ENCODE measurements at places on chromosomes 11 and 22.
A peak's percentile ranks its signal among the peaks of the same experiment; 100 is the strongest.

- DNase-seq, result no peak
Observed at GRCh38 chr11:129997513-129997912, 5.1 kb downstream of the PRDM10 start.

DNA sequence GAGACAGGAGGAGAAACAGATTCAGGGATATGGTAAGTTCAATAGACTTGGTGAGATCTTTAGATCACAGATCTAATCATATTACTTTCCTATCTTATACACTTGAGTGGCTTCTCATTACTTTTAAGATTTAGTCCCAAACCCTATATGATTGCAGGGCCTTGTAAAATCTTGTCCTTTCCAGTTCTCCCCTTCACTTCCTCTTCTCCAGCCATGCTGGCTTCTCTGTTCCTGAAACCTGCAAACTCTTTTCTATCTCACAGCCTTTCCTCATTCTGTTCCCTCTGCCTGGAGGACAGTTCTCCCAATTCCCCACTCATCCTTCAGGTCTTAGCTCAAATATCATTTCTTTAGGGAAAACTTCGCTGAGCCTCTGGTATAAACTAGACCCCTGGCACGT, 65.9 kb upstream of the BIRC3 start:
- no peak for DNase-seq

- DNase-seq, result no peak
Observed at GRCh38 chr11:59267196-59267595, 54.5 kb upstream of the MPEG1 start.

DNA sequence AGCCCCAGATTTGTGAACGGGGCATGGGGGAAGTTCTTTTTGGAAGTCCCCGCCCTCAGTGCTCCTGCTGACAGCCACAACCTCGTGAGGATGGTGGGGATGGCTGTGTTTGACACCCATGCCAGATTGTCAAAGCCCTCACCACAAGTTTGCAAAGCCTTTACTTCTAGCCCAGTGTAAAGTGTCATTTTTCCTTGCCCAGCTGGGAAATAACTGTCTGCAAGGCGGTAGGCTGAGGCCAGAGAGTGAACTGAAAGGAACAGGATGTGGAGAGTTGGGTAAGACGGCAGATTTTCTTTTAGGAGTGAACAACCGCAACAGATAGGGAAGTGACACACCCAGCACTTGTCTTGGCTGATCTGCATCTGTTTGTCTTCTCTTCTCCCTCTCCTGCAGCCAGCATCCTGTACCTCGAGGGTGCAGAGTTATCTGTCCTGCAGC, 13.6 kb downstream of the IL17RA start:
- DNase-seq, result peak; percentile 42

DNA sequence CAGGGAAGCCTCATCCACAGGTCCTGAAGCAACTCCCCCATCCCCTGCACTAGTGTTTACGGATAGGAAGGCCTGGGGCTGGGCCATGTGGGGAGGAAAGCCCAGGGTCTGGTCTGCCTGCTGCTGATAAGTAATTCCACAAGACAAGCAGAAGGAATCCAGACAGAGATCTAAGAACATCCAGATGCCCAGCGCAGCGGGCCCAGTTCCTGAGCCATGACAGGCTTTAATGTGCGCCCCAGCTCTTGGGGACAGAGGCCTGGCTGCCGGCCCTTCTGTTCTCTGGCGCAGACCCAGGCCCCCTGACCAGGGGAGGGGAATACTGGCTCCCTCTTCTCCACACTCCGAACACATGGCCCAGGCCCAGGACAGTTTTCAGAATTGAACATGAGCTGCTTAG, 28.8 kb upstream of the ETS1 start:
- DNase-seq, result no peak

DNA sequence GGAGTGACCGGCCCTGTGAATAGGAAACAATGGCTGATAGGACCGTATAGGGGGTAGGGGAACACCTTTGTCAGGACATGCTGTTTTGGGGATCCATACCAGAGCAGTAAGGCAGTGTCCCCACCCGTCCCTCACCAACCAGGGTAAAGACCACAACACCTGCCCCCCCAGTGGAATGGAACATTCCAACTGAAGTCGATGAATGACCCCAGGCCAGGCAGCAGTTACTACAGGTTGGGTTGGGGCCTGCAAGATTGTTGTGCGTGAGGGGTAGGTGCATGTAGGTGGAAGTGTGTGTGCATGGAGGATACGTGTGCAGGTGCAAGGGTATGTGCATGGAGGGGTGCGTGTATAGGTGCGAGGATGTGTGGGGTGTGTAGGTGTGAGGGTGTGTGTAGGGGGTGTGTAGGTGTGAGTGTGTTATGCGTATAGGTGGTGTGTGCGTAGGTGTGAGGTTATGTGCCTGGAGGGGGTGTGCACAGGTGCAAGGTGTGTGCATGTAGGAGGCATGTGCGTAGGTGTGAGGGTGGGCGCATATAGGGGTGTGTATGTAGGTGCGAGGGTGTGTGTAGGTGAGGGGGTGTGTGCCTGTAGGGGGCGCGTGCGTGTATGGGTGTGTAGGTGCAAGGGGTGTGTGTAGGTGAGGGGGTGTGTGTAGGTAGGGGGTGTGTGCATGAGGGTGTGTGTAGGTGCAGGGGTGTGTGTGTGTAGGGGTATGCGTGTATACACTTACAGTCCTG, 32.9 kb downstream of the PISD start:
- DNase-seq, result peak; percentile 29

DNA sequence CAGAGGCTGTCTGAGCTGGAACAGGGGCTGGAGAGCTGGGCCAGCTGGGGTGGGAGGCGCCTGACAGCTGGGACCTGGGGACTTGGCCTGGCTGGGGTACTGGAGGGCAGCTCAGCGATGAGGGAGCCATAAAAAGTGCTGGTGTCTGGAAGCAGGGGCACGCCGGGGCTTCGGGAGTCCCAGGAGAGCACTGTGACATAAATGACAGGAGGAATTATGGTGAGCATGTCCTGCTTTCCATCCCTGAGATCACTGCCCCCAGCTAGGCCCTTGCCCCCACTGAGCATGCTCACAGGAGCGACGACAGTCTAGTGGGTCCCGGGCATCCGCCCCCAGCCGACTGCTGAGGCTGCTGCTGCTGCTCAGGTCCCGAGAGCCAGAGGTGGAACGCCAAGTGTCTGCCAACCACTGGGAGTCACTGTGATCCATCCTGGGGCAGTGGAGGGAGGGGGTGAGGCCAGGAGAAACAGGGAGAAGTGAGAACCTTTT, 6.2 kb downstream of the ROBO4 start:
- no peak for DNase-seq

- DNase-seq, result peak; percentile 48
Observed at GRCh38 chr22:18078329-18079041, 695 bp downstream of the PEX26 start.

GRCh38 chr22:44646668-44647067, 55.3 kb upstream of the PRR5 start:
- no peak for DNase-seq

GRCh38 chr11:131762346-131763110, 392.1 kb downstream of the NTM start:
- DNase-seq, result no peak

DNA sequence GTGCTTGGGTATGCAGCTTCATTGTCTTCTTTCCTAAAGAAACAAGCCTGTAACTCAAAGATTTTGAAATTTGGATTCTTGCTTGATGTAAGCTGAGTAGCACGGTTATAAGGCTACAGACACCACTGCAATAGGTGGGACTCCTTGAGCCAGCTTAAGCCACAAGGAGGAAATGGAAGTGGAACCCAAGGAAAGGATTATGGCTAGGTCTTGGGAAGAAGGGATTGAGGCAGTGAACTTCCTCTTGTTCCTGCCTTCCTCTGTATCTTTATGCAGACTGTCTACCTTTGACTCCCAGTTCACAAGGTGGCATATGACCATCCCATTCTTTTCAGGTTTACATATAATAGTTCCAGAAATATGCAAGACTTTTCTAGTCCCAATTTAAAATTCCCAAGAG, 72.3 kb downstream of the BDNF start:
- no peak for DNase-seq

GRCh38 chr11:17164361-17165246, 43.2 kb downstream of the PIK3C2A start:
- no peak for DNase-seq

- DNase-seq, result no peak
Observed at GRCh38 chr11:65357856-65358356, 3.4 kb downstream of the TIGD3 start.

- no peak for DNase-seq
Observed at GRCh38 chr11:74540270-74540669, 46.7 kb upstream of the LIPT2 start.

DNA sequence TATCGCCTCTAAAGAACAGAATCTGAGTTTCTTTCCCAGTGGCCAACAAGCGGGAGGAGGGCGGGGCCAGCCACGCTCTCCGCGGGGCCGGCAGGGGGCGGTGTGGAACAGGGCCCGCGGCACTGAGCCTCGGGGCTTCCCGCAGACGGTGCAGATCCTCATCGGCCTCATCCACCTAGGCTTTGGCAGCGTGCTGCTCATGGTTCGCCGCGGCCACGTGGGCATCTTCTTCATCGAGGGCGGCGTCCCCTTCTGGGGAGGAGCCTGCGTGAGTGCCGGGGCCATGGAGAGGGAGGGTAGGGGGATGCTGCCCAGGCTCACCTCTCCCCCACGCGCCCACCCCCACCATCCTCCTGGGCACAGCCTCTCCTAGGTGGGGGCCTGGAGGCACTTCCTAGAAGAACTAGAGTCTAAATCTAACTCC, 10.7 kb downstream of the MS4A15 start:
- DNase-seq, result no peak

DNA sequence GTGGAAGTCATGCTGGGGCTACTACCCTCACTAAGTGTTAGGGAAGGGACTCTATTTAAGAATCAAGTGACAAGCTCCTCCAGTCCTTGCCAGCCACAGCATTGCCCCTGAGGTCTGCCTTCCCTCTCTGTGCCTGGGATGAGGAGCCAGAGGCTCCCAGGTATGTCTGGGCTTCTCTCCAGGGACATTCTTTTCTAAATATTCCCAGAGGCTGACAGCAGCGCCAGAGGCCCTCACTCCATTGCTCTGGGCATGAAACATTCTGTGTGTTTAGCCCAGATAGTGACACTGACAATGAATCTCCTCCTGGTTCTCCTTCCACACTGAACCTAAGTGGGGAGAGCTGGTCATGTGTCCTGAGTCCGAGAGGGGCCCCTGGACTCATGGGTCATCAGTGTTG, 2.2 kb downstream of the OR51E1 start:
- DNase-seq, result no peak

- no peak for DNase-seq
Observed at GRCh38 chr11:34464591-34465051, 25.9 kb downstream of the CAT start.

DNA sequence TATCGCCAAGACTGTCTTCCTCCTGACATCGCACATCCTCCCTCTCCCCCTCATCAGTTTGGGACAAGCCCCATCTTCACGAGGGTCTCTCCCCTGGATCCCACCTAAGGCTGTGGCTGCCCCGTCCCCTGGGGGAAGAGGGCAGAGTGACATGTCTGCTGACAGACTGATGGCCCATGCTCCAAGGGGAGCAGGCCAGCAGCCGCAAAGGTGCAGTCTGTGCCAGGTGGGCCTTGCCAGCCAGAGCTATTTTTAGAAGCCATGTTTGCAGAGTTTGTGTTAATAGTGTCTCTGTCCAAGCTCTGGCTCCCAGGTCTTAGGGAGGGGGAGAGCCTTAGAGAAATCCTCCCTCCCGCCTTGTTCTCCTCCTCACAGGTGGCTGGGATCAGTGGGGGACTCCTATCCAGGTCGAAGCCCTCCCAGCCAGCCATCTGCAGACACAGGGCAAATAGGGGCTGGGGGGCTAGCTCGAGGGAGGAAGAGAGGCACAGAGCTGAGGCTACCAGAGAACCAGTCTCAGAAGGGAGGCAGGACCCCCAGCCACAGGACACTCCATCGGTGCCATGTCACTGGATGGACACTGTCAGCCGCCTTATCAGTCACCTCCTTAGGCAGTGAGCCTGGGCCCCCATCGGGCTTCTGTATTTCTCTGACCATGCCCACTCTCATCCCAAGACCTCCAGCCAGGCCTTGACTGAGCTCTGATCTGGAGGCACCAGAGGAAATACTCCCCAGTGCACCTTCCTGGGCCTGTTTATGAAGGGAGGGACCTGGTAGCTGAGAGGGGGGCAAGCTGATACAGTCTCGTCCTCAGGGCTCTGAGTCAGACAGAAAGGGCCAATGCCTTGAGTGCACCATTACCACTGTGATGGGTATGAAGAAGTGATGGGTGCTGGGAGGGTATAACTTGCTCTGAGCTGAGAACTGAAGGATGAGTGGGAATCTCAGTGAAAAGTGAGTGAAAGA, 49.3 kb downstream of the CHRDL2 start:
- no peak for DNase-seq

DNA sequence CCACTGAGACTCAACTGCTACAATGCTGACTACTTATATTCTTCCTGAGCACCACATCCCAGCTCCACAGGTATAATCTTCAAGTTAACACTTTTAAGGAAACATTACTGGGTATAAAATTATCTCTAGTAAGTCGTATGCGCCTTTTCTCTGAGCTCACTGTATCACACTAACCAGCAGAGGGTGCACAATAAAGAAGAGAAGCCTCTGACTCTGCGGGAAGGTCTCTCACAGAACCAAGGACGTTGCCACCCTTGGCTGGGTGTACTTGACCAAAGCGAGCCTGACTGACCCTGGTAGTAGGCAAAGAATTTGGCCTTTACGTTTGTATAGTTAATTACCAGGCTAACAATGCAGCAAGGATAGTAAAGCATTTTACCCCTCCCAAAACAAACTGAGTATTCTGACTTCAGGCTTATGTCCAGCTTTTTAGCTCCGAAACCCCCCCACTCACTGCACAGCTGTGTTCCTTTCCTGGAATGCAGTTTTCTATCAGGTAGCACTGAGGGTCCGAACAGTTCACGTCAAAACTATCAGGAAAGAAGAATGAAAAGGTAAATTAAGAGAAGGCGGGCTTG, at the start of gene BTBD18:
BTBD18 (minus strand) TSS at position 144 of the 578 bp plus-strand sequence. CDS start 631 bp downstream, outside the sequence.
- DNase-seq, result peak; percentile 20

DNA sequence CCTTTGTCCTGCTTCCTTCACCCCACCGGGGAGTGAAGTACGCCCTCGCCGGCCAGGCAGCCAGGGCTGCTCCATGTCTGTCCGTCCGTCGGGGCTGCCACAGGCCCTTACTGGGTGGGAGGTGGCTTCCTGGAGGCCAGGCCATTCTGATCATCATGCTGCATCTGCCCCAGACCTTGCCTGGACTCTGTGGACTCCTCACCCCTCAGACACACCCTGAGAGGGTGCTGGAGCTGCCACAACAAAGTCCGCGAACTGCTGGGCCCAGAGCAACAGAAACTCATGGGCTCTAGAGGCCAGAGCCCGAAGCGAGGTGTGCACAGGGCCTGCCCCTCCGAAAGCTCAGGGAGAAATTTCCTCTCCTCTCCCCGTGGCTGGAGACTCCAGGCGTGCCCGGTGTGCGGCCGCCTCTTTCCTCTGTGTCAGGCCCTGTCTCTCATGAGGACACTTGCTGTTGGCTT, 124.2 kb downstream of the KCNQ1OT1 start:
- no peak for DNase-seq

- peak; percentile 19 for DNase-seq
Observed at GRCh38 chr11:60905551-60906113, 753 bp downstream of the PRPF19 start.

GRCh38 chr22:22362311-22362710, 117.7 kb downstream of the VPREB1 start:
- no peak for DNase-seq

- no peak for DNase-seq
Observed at GRCh38 chr11:69859275-69859934, 40.2 kb upstream of the FGF3 start.

- DNase-seq, result peak; percentile 78
Observed at GRCh38 chr11:61429346-61429690, 457 bp downstream of the CPSF7 start.

- DNase-seq, result no peak
Observed at GRCh38 chr22:40204321-40205116, 26.8 kb downstream of the TNRC6B start.

Measured in CD4-positive, alpha-beta T cell treated with Interleukin-10 for 1 hour (primary cell).